ENCODE measurements at places on chromosomes 6 and 20.

- no peak for DNase-seq
Measured at GRCh38 chr20:17969884-17970409, 1.1 kb downstream of the MGME1 start.

DNA sequence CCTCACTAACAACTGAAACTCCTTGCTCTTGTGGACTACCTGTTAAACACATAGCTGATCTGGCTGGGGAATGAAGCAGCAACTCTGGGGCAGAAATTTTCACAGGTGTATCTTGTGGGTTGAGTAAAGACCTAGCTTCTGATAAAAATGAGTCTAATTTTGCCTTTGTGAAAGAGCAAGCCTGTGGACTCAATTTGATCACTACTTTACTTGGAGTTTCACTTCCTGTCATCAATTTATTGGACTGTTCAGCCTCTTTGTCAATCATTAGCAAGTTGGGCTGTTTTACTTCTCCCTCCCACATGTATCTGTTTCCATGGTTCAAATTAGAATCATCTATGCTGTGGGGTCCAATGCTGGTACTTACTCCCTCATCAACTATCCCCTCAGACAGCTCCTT is 29.6 kb upstream of the CRIP3 start:
- DNase-seq, result no peak

DNA sequence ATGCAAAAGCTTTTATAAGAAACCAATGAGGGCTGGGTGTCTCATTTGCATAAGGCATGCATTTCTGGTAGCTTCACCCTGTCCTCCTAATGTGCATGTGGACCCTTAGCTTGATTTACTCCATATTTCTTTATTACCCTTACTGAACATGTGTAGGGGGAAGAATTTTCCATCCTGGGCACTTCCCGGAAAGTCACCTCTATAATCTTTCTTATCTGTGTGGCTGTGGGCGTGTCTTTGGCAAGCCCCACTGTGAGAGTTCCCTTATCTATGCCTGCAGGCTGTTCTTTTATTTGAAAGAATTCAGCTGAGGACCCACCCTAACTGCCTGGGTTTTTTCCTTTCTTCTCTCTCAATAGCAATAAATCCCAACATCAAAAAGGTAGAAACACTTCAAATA is 627.8 kb downstream of the DOK5 start:
- DNase-seq, result no peak

GRCh38 chr6:153947808-153948447 is 91.1 kb upstream of the OPRM1 start:
- peak; percentile 18 for DNase-seq

- no peak for DNase-seq
Measured at GRCh38 chr6:5905431-5906339, 101.0 kb downstream of the NRN1 start.

- DNase-seq, result no peak
Measured at GRCh38 chr20:18019068-18019467, 38.6 kb downstream of the OVOL2 start.

- DNase-seq, result no peak
Measured at GRCh38 chr6:56970849-56971248, 15.9 kb downstream of the BEND6 start.
